ENCODE measurements at places on chromosomes 6 and 20. TPM values are rescaled to one million over a fixed set of nuclear protein-coding genes. Genes with fewer than 3 reads are reported as not detected.

DNA sequence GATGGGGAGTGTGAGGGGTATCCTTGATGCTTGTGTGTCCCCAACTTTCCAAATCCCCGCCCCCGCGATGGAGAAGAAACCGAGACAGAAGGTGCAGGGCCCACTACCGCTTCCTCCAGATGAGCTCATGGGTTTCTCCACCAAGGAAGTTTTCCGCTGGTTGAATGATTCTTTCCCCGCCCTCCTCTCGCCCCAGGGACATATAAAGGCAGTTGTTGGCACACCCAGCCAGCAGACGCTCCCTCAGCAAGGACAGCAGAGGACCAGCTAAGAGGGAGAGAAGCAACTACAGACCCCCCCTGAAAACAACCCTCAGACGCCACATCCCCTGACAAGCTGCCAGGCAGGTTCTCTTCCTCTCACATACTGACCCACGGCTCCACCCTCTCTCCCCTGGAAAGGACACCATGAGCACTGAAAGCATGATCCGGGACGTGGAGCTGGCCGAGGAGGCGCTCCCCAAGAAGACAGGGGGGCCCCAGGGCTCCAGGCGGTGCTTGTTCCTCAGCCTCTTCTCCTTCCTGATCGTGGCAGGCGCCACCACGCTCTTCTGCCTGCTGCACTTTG, at the start of gene TNF:
Gene TNF (plus strand): TSS at position 231 of the 567 bp plus-strand sequence. CDS start 177 bp downstream, at position 408.
- H3K4me1 ChIP-seq = peaks cover 2% of the 10 kb centered on the region
- H3K27me3 ChIP-seq = no peaks in the 10 kb centered on the region
- no peak for DNase-seq

DNA sequence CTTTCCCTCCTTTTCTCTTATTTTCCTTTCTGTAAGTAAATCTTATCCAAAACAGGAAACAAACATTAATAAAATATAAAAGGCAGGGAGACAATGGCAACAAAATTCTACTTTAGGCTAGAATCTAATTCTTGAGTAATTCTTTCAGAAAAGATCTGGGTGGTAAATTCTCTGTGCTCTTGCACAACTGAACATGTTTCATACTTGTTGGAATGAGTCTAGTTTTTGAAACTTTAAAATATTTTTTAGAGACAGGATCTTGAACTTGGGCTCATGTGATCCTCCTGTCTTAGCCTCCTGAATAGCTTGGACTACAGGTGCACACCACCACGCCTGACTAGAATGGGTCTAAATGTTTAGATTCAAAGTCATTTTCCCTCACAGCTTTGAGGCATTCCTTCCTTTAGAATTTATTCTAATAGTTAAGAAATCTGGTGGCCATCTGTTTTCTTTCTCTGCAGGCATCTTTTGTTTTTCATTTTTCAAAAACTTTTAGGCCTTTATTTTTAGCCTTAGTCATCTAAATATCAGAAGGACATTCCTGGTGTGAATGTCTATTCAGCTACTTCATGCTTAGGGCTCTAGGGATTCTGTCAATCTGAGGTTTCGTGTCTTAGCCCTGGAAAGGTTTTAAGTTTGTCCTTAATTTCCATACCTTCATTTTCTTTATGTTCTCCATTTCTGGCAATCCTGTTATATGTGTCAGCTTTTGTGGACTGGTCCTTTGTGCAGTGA, 76.5 kb downstream of the CDKAL1 start:
- no peak overlapping the region for H3K4me3 ChIP-seq
- H3K36me3 ChIP-seq = no peaks in the 10 kb centered on the region
- H3K27me3 ChIP-seq = no peaks in the 10 kb centered on the region
- H3K27ac ChIP-seq = no peak overlapping the region
- no peaks in the 10 kb centered on the region for H3K4me1 ChIP-seq
- DNase-seq = no peak

GRCh38 chr6:50305660-50306059, 255.9 kb upstream of the DEFB112 start:
- H3K36me3 ChIP-seq = no peaks in the 10 kb centered on the region
- no peak overlapping the region for H3K27ac ChIP-seq
- no peaks in the 10 kb centered on the region for H3K27me3 ChIP-seq

DNA sequence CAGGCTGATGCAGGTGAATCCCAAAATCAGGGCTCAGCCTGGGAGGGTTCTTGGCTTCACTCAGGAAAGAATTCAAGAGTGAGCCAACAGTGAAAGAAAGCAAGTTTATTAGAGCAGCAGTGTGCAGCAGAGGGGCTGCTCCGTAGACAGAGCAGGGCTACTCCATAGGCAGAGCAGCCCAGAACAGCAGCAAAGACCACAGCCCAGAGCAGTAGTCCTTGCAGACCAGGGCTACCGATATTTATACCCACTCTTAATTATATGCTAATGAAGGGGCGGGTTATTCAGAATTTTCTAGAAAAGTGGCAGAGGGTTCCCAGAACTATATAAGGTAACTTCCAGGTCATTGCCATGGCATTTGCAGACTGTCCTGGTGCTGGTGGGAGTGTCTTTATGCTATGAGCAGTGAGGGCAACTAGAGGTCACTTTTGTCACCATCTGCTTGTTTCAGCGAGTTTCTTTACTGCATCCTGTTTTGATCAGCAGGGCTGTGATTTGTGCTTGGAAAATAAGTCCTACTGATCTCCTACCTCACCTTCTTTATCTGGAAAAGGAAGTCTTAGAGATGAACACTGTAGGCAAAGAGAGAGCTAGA, 39.8 kb upstream of the PTPN1 start:
- H3K36me3 ChIP-seq = no peaks in the 10 kb centered on the region
- H3K27ac ChIP-seq = no peak overlapping the region
- H3K27me3 ChIP-seq = no peaks in the 10 kb centered on the region
- no peak overlapping the region for H3K4me3 ChIP-seq
- DNase-seq = no peak

The PRRC2A gene
- 74.6 TPM for total RNA-seq

The RTF2 gene
- total RNA-seq = 47.1 TPM

The GPX6 gene
- total RNA-seq = not detected

Data from vagina (tissue), 2 donors.